ENCODE measurements at places on chromosomes 12 and 14.

- no peak for DNase-seq
Measured at GRCh38 chr12:62265511-62265910, 5.3 kb downstream of the USP15 start.

- no peak for DNase-seq
Measured at GRCh38 chr14:20194101-20194500, 3.4 kb downstream of the OR11G2 start.

GRCh38 chr14:70893858-70894291 lies 13.4 kb upstream of the PCNX1 start:
- DNase-seq = no peak

GRCh38 chr12:88471331-88472045 lies 108.8 kb downstream of the KITLG start:
- no peak for DNase-seq

GRCh38 chr14:75418850-75419768 lies 8.7 kb upstream of the JDP2 start:
- DNase-seq = no peak

GRCh38 chr14:71022939-71023338 lies 115.7 kb downstream of the PCNX1 start:
- DNase-seq = no peak

DNA sequence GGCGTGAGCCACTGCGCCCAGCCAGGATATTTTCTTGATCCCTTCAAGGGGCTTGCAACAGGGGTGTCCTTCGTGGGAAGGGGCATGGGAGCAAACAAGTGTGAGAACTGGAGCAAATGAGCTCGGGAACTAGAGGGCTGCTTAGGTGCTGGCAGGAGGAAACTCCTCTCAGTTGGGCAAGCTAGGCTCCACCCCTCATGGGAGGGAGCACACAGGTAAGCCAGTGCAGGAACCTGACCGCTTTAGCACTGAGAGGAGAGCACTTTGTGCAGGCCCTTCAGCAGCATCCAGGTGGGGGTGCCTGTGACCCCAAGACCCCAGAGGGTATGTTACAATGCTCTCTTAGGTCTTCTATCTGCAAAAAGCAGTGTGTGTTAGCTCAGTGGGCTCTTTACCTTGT lies 755.4 kb upstream of the MDGA2 start:
- DNase-seq = no peak

DNA sequence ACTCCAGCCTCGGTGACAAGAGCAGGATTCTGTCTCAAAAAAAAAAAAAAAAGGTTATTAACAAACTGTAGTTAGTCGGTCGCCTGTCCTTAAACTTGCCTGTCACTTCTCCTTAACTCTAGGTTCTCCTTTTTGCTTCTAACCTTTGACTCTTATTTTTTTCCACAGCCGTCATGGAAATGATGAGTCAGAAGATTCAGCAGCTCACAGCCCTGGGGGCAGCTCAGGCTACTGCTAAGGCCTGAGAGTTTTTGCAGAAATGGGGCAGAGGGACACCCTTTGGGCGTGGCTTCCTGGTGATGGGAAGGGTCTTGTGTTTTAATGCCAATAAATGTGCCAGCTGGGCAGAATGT lies 418 bp upstream of the MYG1 start:
- peak; percentile 55 for DNase-seq
